Hematopoietic multipotent progenitor cell treated with erythropoietin and hydrocortisone succinate and interleukin-3 and kit ligand, for 6 days (in vitro differentiated cells): ENCODE measurements at places on chromosomes 16 and 17.
A peak's percentile ranks its signal among the peaks of the same experiment; 100 is the strongest.

GRCh38 chr17:53516636-53517035 is 306.1 kb upstream of the KIF2B start:
- DNase-seq, result no peak

DNA sequence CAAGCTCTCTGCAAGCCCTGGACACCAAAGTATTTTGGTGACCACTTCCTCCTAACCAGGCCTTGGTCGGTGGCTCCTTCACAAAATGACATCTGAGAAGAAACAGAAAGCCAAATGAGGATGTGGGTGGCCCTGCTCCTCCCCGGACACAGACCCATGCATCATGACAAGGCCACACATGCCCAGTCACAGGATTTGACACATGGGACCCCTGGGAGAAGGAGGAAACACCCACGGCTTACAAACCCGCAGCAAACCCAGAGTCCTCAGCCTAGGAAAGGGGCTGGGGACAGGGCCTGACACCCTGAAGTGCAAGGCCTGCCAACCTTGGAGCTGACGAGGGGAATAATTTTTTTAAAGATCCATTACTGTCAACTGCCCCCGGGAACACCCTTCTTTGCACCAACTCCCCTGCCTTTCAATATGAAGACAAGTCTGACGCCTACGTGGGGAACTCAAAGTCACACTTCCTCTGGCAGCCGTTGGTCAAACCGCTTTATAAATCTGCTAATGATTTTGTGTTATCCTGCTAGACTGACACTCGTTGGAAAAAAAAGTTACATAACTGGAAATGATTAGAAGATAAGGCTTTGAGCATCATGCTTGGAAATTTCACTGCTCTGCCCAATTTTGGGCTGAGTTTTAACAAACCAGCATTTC is 41.3 kb downstream of the GAS7 start:
- peak; percentile 69 for DNase-seq

DNA sequence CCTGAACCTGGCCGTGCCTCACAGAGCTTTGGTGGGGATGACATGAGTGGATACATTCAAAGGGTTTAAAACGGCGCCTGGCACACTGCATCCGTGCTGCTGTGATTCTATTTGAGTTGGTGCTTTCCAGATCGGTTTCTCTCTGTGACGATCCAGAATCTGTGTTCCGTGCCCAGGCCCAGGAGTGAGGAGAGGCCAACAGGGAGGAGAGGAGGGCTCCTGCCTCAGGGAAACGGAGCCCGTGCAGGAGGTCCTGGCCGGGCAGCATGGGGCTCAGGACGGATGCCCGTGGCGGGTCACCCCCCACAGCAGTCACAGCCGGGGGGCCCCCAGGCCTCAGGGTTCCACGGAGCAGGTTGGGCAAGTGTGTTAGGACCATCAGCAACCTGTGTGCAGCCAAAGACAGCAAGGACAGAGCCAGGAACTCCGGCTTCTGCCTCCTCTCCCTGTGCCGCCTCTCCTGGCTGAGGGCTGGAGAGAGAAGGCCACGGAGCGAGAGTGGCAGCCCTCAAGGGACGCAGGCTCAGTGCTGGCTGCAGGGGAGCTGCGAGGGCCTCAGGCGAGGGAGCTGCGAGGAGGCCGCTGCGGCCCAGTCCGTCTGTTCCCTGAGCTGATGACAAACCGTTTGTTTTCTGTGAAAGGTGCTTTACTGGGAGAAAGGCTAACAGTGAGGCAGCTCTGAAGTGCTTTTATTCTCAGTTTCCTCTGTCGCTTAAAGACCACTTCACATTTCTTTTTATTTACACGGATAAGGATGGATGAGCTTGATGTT is 99.3 kb downstream of the METRNL start:
- DNase-seq, result no peak

GRCh38 chr16:15483857-15484256 is 49.5 kb downstream of the BMERB1 start:
- no peak for DNase-seq

- no peak for DNase-seq
Observed at GRCh38 chr16:51184702-51185433, 33.8 kb upstream of the SALL1 start.

- peak; percentile 98 for DNase-seq
Observed at GRCh38 chr17:76414334-76415295, 30.2 kb downstream of the SPHK1 start.

DNA sequence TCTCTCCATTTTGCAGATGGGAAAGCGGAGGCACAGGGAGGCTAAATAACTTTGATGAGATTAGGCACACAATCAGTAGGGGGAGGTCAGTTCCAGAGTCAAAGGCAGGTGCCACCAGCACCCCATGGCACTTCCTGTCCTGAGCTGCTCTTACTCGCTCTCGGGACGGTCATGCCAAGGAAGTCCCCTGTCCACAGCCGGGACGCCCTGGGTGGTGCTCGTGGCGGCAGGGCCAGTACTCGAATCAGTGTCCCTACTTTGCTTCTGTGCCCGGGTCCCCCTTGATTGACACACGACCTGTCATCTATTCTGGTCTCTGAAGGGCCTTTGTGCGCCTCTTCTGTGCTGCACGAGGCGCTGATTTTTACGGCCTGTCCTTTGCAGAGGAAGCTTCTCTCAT is 31.3 kb downstream of the IRF8 start:
- DNase-seq, result no peak

GRCh38 chr17:41521574-41522261 is 3.0 kb upstream of the KRT15 start:
- DNase-seq, result no peak

GRCh38 chr17:37570527-37571093 is 38.6 kb downstream of the SYNRG start:
- DNase-seq, result peak; percentile 78

- no peak for DNase-seq
Observed at GRCh38 chr17:36813957-36814563, 123.2 kb upstream of the LHX1 start.

DNA sequence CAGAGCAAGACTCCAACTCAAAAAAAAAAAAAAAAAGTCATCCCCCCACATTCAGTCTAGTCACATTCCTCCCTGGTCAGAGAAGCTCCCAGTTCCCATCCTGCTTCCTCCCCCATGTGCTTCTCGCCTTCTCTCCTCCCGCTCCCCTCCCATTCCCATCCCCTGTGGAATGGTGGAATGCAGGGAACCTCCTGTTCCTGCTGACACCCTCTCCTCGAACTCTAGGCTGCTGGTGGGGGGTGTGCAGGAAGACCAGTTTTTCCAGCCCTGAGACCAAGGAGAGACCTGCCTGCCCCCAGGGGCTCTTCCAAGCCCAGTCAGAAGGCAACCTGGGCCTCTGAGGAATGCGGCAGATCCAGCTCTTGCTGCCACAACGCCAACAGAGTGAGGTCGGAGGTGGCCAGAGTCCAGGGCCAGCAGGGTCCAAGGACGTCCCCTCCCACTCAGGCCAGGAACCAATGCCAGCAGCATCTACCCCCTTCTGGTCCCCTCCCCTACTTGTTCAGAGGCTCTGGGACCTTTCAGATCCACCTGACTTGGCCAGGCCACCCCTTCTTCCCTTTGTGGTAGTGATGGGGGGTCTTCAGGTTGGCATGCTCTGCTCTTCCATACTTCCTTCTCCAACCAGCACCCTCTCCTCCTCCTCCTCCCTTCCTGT is 39.3 kb upstream of the TAC4 start:
- DNase-seq, result no peak

GRCh38 chr16:2473999-2474876 is 689 bp upstream of the TBC1D24 start:
- DNase-seq, result peak; percentile 75

DNA sequence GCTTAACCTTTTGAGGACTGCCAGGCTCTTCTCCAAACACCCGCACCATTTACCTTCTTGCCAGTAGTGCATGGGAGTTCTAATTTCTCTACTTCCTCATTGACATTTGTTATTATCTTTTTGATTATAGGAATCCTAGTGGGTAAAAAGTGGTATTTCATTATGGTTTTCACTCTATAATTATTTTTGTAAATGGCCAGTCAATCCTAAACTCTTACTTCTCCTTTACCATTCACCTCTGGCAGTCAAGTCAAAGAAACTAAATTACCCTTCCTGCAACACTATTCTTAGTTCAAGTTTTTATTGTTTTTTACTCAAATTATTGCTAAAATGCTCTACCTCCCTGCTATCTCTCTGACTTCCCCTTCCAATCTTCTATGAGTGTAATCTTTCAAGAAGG is 29.8 kb upstream of the ANKFY1 start:
- DNase-seq, result no peak

- DNase-seq, result no peak
Observed at GRCh38 chr17:6507535-6507934, 48.8 kb downstream of the PITPNM3 start.

- DNase-seq, result no peak
Observed at GRCh38 chr17:74916851-74917199, 6.2 kb downstream of the USH1G start.
